NCI-H1105 treated with DMSO at 0.1 percent for 48 hours (cell line): ENCODE measurements at places on chromosomes 16 and 17.

- no peak for DNase-seq
Observed at GRCh38 chr17:41654678-41655607, 30.6 kb upstream of the KRT17 start.

DNA sequence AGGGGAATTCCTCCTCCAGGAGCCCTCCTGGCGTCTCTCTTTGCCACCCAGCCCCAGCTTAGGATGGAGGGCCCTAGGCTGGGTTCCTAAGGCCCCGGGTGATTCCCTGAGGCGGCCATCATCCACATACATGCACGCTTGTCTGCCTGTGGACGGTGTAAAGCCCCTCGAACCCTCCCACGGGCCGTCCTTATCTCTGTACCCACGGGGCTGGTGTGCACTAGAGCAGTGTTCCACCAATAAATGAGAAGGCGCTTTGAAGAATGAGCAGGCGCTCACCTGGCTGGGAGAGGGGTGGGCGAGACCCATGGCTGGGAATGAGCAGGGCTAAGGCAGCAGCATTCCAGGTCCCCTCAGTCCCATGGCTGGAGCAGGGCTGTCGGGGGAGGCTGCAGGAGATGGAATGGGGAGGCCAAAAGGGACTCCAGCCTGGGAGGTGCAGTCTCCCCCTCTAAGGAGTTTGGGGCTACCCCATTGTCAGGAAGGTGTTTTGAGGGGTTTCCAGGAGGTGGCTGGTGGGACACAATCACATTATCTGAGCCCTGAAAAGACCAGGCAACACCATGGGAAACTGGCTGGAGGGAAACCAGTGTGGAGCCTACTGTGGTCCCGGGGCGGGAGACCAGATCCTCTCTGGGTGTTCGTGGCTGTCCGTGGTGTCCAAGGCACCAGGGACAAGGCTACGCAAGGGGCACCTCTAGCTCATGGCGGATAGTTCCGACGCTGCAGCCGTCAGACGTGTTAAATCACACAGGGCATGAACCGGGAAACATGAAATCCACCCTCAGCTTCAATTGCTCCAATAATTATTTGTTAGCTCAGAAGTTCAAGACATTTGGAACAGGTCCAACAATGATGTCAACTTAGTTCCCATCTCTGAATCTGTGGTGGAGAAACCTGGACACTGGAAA lies 87.5 kb upstream of the DNAH17 start:
- DNase-seq: peak; percentile 49

- DNase-seq: peak; percentile 14
Observed at GRCh38 chr16:25691519-25692091, at the start of gene HS3ST4. Gene HS3ST4 (plus strand): TSS chr16:25691959.

DNA sequence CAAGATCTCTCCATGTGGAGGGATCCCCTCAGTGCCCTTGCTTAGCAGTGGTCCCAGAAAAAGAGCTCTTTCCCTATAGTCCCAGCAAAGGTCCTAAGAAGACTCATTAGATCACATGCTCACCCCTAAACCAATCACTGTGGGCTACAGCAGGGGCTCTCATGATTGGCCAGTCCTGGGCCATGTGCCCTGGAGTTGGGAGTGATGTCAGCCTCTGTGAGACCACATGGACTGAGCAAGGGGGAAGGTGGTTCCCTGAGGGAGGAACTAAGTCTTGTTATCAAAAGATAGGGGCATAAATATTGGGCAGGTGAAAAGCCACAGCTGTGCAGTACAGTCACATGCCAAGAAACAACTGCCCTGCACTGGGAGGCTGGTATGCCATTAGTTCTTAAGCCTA lies 51.3 kb downstream of the SCNN1B start:
- DNase-seq: no peak

- no peak for DNase-seq
Observed at GRCh38 chr16:3665508-3665907, 11.0 kb downstream of the DNASE1 start.

- no peak for DNase-seq
Observed at GRCh38 chr16:84818989-84819643, 669 bp upstream of the CRISPLD2 start.

DNA sequence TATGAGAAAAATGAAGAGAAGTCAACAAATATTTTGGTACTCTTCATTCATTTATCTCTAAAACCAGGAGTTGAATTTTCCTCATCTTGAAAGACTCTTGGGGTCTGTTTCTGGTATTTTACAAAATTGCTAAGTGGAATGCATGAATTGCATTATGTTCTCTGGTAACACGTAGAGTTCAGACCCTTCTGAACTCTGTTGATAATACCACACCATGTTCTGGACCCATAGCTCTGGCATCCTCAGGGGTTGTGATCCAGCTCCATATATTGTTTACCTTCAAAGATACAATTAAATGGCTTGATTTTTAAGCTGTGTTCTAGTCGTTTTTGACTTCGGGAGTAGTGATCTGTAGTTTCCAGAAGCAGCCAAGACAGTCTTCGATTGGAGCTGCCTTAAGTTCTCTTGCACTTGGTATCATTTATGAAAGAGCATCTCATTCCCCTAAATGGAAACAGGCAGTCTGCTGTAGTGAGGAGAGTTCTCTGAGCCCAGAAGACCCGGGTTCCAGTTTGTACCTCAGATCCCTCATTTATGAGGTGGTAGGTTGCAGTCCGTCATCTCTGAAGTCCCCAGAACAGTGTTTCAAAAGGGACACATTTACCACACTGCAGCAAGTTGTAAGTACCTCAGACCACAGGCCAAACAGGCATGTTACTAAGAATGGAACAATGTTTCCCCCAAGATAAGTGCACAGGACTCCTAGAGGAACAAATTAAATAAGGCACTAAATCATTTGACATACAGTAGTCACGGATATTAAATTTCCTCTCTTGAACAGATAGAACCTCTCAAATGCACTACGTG lies 9.6 kb downstream of the PSMD7 start:
- DNase-seq: no peak

GRCh38 chr17:19341641-19342610 lies 20.6 kb downstream of the B9D1 start:
- no peak for DNase-seq

- DNase-seq: no peak
Observed at GRCh38 chr17:80395402-80396151, 19.4 kb upstream of the ENDOV start.

DNA sequence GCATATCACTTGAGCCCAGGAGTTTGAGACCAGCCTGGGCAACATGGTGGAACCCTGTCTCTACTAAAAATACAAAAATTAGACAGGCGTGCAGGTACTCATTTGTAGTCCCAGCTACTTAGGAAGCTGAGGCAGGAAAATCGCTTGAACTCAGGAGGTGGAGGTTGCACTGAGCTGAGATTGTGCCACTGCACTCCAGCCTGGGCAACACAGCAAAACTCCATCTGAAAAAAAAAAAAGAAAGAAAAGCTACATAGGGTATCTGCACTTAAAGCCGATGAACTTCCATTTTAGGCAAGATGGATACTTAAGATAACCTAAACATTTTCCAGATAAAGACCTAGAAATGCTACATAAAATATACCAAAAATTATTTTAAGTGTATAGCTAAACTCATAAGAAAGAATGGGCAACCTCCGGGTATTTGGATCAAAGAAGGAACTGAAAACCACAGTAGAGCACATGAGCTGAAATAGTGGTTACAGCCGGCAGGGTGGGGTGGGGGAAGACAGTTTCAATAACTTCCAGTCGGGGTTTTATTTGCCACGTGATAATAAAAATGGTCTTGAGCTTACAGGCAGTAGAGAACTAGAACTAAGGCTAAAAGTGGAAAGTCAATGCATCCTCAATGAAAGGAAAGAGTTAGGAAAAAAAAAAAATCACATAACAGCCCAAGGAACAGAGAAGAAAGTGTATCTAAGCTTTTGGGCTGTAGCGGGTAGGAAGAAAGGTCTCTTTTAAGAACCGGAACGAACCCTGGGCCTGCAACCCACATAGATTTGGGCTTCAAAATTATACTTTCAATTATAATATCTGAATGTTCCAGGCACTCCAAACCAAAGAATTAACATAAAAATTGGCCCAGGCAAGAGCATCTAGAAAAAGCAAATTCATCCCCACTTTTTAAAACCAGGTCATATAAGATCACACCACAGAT lies 53.1 kb downstream of the CFDP1 start:
- no peak for DNase-seq

GRCh38 chr16:72689851-72690250 lies 358.1 kb downstream of the ZFHX3 start:
- DNase-seq: no peak

DNA sequence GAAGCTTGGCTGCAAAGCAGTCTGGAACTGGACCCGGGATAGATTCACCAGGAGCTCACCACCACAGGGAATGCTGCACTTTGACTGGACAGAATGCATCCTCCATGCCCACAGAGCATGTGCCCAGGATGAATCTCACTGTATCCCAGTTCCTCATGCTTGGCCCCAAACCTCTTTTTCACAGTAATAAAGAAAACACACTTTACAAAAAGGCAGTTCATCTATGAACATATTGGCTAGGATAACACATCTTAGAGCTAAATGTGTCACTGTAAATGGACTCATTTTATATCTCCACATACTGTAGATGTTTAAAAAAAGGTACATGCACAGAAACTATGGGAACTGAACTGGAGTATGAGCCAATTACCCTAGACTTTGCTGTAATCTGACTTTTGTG lies 266.9 kb downstream of the TOX3 start:
- DNase-seq: no peak

GRCh38 chr16:635573-636205 lies 416 bp downstream of the METTL26 start:
- no peak for DNase-seq

DNA sequence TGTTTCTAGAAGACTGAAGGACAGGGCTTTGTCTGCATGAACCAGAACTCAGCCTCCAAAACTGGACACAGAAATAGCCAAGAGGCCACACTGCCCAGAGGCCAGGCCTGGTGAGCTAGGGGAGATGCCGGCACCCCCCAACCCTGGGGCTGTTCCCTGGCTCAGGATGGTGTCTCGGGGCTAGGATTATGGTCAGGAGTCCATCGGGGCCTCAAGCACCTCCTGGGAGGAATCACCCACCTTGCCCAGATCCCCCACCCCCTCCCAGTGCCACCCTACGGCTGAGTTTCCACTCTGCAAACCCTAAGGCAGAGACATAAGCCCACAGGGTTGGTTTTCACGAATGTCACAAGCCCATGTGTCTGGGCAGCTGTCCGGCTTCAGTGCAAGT lies 37.2 kb downstream of the SLC7A5 start:
- no peak for DNase-seq

GRCh38 chr16:24917236-24917635 lies 71.5 kb downstream of the SLC5A11 start:
- no peak for DNase-seq

GRCh38 chr16:56643080-56643778 lies 4.8 kb downstream of the MT1A start:
- no peak for DNase-seq

DNA sequence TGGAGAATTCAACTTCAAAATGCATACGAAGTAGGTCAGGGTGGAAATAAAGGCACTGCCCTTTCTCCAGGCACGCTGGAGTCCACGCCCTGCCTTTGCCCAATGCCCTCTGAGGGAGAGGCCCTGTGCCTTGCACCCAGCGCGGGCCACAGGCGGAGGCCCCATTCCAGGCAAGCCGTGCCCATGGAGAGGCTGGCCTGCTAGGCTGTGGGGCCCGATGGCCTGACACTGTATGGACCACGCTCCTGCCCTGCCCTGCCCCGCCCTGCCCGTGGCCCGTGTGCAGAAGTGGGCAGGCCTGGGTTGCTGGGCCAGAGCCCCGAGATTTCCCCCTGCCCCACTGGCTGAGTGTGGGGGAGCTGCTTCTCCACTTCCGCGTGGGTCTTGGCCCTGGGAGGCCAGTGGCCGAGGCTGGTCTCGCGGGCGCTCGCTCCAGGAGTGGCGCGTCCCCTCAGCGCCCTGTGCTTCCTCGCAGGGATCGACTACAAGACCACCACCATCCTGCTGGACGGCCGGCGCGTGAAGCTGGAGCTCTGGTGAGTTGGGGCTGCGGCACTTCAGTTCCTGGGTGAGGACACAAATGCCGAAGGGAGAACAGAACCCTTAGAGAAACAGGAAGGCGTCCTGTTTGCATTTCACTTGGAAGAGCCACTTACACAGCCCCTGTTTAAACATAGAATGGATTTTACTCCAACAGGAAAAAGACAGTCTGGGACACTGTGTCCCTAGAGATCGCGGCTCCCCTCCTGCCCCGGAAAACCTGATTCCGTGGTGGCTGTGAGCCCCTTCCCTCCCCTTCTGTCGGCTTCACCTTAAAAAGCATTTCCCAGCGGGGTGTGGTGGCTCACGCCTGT lies 13.8 kb upstream of the WFIKKN1 start:
- no peak for DNase-seq

- DNase-seq: no peak
Observed at GRCh38 chr17:31320241-31320640, 1.2 kb downstream of the EVI2A start.

DNA sequence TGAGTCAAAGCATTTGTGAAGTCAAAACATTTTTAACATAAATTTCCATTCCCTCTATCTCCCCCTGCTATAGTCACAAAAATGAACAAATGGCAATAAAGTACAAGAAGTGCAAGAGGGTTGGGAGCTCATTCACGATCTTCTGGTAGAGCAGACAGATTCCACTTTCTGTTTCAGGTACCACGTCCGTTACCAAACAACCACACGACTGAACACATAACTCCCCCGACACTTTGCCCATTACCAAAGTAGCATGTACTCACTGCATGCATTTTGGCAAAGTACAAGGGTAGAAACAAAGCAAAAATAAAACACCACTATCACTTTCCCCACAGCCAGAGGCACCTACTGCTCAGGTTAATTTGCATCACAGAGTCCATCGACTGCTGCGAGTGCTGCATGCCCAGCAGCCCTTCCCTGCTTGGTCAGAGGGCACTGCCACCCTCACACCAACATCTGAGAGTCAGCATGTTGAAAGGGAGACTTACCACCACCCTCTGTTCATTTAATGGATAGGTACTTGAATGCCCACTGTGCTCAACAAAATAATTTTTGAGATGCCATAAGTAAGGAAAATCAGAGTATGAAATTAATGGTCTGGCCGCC lies 150.3 kb upstream of the AXIN2 start:
- DNase-seq: no peak
